NCI-H1092 treated with DMSO at 0.1 percent for 48 hours (cell line): ENCODE measurements at places on chromosomes 3 and 15.

- peak; percentile 12 for DNase-seq
These were observed 134.4 kb upstream of the SKOR1 start for GRCh38 chr15:67690936-67691335.

GRCh38 chr15:87689716-87690115 lies 566.8 kb downstream of the NTRK3 start:
- DNase-seq, result no peak

DNA sequence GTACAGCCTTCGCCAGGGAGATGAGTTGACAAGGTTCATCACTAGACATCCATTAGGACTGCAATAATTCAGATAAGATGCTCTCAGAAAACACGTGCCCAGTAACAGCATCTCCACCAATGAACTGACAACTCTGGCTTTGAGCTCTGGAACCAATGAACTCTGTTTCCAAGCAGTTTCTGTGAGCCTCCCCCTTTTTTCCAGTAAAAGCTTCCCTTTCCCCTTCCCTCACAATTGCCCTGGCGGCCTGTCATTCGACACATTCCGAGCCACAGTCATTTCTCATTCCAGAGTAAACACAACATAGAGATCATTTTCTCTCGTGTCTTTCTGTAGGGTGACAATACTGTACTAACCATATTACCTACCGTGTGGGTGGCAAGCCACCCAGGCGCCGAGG lies 3.6 kb downstream of the PLA2G4D start:
- DNase-seq, result no peak

GRCh38 chr15:73382115-73382514 lies 13.4 kb upstream of the HCN4 start:
- no peak for DNase-seq

DNA sequence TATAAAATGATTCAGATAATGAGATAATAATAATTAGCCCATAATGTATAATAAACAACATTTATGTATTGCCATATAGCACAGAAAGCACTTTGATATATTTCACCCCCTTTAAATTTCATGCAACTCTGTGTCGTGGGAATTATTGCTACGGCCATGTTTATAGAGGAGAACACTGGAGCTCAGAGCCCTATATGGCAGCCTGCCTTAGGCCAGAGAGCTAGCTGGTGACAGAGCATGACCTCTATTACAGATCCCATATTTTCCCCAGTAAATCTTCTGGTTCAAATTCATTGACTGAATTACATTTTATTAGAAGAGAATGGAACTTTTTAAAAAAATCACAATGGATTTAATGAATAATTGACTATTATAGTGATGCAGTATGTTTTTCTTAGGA lies 25.0 kb downstream of the USP13 start:
- DNase-seq, result no peak

GRCh38 chr15:93219859-93220420 lies 130.9 kb upstream of the RGMA start:
- DNase-seq, result no peak

- DNase-seq, result no peak
These were observed 90.5 kb downstream of the MRPL46 start for GRCh38 chr15:88376574-88377174.

- no peak for DNase-seq
These were observed 267.3 kb upstream of the ADAMTS9 start for GRCh38 chr3:64954995-64955636.

DNA sequence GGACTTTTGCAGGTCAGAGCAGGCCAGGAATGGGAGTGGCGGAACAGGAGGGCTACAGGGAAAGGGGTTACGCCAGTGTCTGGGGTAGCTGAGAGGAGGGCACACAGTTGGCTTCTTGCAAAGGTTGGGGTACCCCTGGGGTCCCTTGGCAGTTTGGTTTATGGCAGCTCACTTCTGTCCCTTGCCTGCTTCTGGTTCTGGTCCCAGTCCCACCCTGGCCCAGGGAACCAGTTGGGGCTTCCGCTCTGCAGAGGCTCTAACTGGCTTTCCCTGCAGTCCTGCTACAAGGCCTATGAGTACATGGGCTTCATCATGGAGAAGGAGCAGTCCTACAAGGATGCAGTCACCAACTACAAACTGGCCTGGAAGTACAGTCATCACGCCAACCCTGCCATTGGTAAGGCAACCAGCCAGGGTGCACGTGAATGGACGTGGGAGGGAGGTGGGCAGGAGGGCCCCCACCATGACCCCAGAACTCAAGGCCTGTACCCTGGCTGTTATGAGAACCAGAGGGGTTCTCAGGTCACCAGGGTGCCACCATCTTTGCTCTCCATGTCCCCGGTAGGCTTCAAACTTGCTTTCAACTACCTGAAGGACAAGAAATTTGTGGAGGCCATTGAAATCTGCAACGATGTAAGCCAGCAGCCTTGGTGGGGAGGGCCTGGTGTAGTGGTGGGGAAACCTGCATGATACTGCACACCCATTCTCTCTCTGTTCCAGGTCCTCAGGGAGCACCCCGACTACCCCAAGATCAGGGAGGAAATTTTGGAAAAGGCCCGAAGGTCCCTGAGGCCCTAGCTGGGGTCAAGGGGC lies 15.2 kb downstream of the CSRNP1 start:
- no peak for DNase-seq

GRCh38 chr3:114498539-114499370 lies 204.9 kb downstream of the TIGIT start:
- DNase-seq, result no peak

DNA sequence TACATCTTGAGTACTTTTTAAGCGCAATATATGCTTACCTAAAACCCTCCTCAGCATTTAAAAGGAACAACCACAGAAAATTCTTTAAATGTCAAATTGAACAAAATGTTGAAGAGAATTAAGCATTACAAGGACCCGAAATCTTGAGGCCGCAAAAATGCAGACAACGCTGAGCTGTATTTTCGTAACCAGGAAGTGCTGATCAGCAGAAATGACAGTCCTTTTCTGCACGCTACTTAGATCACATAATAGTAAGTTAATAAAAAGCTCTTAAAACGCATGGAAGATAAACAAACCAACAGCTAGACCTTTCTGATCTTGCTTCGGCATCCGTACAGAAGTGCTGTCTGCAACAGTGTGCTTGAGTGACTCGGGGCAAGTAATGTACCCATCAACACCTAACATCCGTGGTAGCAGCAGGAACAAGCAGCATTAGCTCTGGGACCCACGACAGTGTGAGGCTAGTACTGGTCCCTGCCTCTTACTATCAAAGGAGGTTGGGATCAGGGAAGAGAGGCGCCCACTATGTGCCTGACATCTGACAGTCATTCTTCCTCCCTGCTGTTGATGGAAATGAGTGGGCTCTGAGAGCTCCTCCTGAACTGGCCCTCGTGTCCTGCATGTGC lies 1.8 kb upstream of the SSUH2 start:
- no peak for DNase-seq

DNA sequence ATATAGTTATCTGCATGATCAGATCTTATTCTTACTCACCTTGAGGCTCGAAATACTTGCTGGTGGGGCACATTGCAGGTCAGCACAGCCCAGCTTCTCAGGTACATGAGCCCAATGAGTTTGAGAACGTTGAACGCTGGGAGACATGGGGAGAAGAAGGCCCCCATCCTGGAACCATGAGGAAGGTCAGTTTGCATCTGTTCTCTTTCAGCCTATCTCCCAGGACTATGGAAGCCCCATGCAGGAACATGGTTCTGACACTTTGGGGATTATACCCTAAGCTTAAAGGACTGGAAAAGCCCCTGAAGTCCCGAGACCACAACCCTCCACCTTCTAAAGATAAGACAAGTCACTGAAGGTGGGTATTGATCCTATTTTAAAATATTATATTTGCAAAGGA lies 17.4 kb upstream of the STARD5 start:
- DNase-seq, result no peak

- no peak for DNase-seq
These were observed 561.3 kb downstream of the NLGN1 start for GRCh38 chr3:173958805-173959204.

GRCh38 chr3:81995329-81995728 lies 233.9 kb upstream of the GBE1 start:
- DNase-seq, result no peak

- no peak for DNase-seq
These were observed 81.5 kb upstream of the RASGRF1 start for GRCh38 chr15:79172032-79172481.

DNA sequence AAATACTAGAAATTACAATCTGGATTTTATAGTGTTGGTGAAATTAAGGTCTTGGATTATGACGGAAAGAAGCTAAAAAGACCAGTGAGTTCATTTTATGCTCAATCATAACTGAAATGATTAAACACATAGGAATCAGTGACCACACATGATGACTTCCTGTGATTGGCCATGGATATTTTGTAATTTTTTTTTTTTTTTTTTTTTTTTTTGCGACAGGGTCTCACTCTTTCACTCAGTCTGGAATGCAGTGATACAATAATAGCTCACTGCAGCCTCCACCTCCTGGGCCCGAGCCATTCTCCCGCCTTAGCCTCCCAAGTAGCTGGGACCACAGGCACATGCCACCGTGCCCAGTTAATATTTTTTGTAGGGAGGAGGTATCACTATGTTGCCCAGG lies 47.4 kb downstream of the PAQR5 start:
- DNase-seq, result no peak

DNA sequence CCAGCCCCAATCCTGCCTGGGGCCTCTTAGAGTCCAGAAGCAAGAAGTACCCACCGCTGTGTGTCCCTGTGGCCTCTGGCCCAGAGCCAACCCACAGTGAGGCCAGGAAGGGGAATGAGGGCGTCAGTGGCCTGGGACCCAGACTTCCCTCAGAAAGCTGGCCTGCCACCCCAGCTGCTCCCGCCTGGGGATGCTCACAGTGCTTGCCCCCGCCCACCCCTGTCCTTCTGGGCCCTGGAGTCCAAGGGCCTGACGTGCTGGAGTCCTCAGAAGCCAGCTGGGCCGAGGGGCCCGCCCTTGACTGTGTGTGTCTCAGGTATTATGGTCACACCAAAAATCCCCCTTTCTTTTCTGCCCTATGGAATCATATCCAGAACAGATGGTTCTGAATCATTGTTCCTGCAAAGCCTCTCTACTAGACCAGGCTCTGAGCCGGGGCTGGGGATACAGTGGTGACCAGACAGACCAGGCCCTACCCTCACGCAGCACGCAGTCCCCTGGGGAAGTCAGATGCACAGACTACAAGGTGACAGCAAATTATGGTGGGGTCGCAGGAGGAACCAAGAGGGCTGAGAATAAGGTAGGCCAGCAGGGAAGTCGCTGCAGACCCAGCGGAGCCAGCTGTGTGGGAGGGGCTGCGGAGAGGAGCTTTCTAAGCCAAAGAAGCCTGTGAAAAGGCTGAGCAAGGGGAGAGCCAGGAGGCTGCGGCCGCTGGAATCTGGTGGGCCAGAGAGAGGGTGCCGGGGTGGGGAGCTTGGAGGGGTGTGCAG lies 99.1 kb downstream of the VGLL4 start:
- DNase-seq, result no peak

DNA sequence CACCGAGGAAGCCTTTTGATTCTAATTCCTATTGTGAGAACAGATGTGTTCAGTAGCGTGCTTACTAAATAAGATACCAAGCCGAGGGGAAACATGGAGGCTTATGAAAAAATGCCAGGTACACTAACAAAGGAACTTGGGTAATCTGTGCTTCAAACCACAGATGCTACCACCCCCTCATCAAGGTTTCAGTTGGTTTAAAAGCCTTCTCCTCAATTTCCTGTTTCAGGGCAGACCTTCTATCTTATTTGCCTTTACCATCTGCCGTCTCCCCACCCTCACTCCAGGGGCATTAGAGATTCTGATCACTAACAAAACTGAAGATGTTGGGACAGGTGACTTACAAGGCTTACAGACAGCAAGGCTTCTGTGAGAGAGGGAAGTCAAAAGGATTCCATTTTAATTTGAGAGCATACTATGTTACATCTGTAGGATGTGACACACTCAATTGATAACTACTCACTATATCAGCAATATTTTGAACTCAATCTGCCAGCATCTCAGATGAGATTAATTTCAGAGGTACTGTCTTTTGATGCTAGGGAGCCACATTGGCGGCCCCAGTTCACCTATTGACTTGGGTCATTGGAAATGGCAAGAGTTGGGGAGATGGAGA lies 60.6 kb upstream of the PLCL2 start:
- no peak for DNase-seq

- no peak for DNase-seq
These were observed 31.0 kb upstream of the CAV3 start for GRCh38 chr3:8702560-8702959.

- DNase-seq, result no peak
These were observed 73.2 kb downstream of the SUCNR1 start for GRCh38 chr3:151946606-151947005.

GRCh38 chr3:113834983-113835382 lies 3.6 kb upstream of the GRAMD1C start:
- no peak for DNase-seq

- DNase-seq, result no peak
These were observed 244.0 kb upstream of the THBS1 start for GRCh38 chr15:39336926-39337325.

DNA sequence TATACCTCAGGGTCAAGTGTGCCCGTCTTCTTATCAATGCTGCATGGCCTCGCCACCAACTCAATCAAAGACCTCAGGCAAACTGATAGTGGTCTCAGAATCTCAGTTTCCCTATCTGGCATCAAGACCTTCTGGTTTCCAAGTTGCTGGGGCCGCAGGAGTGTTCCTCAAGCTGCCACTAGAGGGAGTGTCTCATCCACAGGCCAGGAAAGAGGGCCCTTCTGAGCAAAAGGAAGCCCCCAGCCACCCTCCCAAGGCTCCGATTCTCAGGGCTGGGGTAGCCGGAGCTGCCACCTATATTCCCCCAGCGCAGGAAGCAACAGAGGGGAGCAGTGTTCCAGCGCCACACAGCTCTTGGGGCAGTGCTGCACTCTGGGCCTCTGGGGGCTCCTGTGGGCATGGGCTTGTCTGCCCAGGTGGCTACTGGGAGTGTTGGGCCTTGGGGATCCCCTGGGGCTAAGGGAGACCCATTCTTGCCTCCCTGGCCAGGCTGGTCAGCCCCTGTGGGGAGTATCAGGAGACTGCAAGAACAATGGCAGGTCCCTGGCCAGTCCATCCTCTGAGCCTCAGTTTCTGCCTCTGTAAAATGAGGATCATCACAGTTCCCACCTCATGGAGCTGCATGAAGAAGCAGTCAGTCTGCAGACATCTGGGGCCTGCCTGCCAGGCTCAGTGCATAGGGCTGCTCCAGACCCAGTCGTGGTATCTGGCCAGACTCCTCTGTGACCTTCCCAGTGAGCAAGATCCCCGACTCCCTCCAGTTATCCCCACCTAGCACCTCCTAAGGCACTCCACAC lies 23.4 kb upstream of the SEC13 start:
- peak; percentile 21 for DNase-seq

GRCh38 chr3:142724682-142725356 lies 985 bp downstream of the TRPC1 start:
- peak; percentile 76 for DNase-seq

GRCh38 chr15:38695249-38696108 lies 130.9 kb upstream of the RASGRP1 start:
- no peak for DNase-seq

DNA sequence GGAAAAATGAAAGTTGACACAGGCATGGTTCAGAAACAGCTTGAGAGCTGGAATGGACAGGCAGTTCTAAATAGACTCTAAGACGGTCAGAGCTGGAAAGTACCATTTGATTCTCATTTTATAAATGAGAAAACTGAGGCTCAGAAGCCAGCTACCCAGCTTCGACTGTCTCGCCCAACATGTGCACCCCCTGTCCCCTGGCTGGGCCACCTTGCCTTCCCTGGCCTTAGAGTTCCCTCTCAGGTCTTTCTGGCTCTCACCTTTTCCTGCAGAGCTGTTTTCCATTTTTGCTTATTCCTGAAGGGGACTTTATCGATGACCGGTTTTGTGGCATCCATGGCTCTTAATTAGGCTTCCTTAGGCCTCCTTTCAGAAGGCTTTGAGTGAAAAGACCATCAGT lies 17.3 kb upstream of the DOCK3 start:
- DNase-seq, result no peak
